Glomerular endothelial cell (primary cell): ENCODE measurements at places on chromosomes 2 and 18. TPM values are rescaled to one million over a fixed set of nuclear protein-coding genes. Genes with fewer than 3 reads are reported as not detected.
A peak's percentile ranks its signal among the peaks of the same experiment; 100 is the strongest.

GRCh38 chr2:142588269-142588668 lies 289.2 kb upstream of the KYNU start:
- DNase-seq, result no peak

DNA sequence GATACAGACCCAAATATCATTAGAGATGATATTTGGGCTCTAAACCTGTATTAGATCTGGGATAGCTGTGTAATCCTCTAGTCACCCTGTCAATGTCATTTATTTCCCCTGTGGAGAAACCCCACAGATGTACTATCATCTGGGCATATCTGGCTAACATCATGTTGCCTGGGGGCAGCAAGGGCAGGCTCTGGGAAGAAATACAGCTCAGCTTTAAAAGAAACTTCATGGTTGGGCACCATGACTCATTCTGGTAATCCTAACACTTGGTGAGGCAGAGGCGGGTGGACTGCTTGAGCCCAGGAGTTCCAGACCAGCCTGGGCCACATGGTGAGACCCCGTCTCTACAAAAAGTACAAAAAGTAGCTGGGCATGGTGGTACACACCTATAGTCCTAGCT lies 282.5 kb downstream of the SLC8A1 start:
- DNase-seq, result no peak

DNA sequence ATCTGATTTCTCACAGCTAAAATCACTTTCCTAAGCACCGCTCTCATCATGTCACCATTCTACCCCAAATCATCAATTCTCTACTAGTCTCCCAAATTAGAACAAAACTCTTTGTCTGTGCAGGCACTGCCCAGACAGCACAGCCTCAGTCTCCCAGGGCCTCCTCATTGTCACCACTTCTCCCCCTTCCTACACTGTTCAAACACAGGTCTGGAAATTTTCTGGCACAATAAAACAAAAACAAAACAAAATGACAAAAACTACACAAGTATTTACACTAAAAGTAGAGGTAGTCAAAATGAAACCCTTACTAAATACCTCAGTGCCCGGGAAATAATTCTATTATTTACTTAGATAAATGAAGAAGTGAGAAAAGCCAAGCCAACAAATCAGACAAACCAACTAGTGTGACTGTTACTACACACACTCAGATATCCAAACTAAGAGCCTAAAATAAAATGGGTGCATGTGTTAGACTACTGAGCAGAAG lies 156.2 kb upstream of the DNMT3A start:
- DNase-seq, result no peak

GRCh38 chr2:69770193-69770702 lies 28.3 kb downstream of the ANXA4 start:
- DNase-seq, result no peak

DNA sequence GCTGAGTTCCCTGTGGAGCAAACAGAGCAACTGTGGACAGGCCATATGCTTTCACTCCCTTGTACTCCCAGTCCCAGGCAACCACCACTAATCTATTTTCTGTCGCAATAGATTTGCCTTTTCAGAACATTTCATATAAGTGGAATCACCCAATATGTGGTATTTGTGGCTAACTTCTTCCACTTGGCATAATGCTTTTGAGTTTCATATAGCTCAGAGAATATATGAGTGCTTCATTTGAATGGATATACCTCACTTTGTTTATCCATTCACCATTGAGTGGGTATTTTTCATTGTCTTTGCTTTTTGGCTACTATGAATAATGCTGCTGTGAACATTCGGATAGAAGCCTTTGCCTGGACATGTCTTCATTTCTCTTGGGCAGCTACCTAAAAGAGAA lies 151.9 kb downstream of the CERS6 start:
- no peak for DNase-seq

DNA sequence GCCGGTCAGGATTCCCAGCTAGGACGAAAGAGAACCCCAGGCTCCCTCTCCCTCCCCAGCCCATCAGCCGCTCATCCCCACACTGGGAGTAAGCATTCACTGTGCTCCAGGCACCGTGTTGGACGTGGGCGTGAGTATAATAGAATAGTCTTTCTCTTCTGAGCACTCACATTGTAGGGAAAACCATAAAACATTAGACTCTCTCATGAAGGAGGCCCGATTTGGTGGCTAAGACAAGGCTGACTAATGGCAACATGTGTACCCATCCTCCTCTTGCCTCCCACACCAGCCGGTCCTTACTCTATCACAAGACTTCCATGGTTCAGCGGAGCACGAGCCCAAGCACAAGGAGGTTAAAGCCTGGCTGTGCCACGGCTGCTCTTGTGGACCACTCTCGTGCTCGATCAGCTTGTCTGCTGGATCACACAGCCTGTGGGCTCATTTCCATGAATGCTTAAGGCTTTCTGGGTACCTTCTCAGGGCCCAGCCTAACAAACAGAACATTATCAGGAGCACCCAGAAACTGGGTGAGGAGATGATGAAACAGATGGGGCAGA lies 540.9 kb upstream of the RAB6C start:
- DNase-seq, result no peak

DNA sequence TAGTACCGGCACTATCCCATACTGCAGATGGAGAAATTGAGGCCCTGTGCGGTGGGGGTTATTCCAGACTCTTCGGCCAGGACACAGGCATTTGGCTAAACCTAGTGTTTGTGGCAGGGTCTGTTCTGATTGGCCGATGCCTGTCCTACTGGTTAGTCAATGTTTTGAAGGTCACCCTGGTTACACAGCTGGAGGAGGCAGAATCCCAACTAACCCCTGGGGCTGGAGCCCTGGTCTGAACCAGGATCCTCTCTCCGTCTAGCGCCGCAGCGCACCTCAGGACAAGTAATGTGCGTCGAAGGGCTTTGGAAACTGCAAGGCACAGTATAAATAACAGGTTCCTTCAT lies 19.4 kb downstream of the TEX44 start:
- DNase-seq, result no peak

GRCh38 chr2:188415754-188416083 lies 124.0 kb downstream of the GULP1 start:
- no peak for DNase-seq

GRCh38 chr2:137192366-137193310 lies 427.3 kb downstream of the THSD7B start:
- DNase-seq, result no peak

DNA sequence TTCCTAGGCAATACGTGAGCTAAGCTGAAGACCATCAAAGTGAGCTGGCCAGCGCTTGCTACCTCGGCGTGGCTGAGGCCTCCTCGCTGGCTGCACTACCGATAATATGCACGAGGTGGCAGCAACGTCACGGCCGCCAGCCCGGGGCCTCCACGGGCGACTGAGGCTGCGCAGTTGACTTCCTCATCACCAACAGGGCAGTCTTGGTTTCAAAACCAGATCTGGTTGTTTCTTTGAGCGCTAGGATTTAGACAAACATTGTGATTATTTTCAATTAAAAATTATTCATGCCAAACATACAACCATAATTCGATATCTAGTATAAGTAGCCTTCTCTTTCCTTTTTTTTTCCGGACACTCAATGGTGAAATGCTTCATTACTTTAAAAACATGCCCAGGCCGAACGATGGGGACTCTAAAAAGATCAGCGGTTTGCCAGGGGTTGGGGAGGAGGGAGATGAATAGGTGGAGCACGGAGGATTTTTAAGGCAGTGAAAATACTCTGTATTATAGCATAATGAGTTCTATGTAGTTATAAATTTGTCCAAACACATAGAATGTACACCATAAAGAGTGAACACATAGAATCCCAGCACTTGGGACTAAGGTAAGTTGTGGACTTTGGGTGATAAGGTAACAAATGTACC lies 52.0 kb downstream of the CYBRD1 start:
- DNase-seq, result peak; percentile 12

DNA sequence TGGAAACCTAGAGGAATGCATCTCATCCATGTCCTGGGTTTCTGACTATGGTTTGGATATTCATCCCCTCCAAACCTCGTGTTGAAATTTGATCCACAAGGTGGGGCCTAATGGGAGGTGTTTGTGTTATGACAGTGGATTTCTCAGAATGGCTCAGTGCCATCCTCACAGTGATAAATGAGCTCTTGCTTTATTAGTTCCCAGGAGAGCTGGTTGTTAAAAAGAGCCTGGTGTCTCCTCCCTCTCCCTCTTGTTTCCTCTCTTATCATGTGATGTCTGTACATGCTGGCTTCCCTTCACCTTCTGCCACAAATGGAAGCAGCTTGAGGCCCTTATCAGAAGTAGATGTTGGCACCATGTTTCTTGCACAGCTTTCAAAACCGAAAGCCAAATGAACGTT lies 424.3 kb downstream of the DCC start:
- no peak for DNase-seq

- DNase-seq, result no peak
Measured at GRCh38 chr2:64115808-64116598, 28.2 kb downstream of the PELI1 start.

DNA sequence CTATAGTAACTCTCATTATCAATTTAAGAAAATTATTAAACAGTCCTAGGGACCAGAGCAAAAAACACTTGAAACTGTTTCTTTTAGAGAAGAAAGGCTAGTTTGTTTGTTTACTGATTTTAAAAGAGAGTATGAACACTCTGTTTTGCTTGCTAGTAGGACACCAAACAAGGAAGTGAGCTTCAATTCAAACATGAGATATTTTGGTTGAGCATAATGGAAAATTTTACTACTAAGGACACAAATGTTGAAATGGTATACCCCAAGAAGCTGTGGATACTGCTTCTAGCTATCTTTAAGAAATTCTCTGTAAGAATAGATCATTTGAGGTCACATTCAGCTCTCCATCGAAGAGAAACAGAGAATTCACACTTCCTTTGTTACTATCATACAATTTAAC lies 216.3 kb upstream of the SMAD7 start:
- no peak for DNase-seq

RFX8 gene
- total RNA-seq, result 0.10 and 1.6 TPM in 2 replicates

TGOLN2 gene
- total RNA-seq, result 165 and 231 TPM in 2 replicates

ERMN gene
- 0.19 TPM in 1 of 2 replicates, not detected in the other for total RNA-seq

MATN3 gene
- 1.9 and 3.6 TPM in 2 replicates for total RNA-seq

IL36A gene
- not detected in 2 replicates for total RNA-seq

BOLL gene
- total RNA-seq, result not detected in 2 replicates

CKAP2L gene
- total RNA-seq, result 2.5 and 4.4 TPM in 2 replicates

MC4R gene
- total RNA-seq, result not detected in 2 replicates

SLC30A3 gene
- total RNA-seq, result 5.9 and 6.5 TPM in 2 replicates
